ENCODE measurements at places on chromosomes 3 and 15. TPM values are rescaled to one million over a fixed set of nuclear protein-coding genes. Genes with fewer than 3 reads are reported as not detected.
A peak's percentile ranks its signal among the peaks of the same experiment; 100 is the strongest.

GRCh38 chr3:48599509-48600285, 4.6 kb upstream of the COL7A1 start:
- peak overlapping the region; percentile 41 for H3K4me3 ChIP-seq
- peaks cover 15% of the 10 kb centered on the region for H3K4me1 ChIP-seq
- peak overlapping the region; percentile 91 for H3K27ac ChIP-seq
- H3K36me3 ChIP-seq, result peaks cover 24% of the 10 kb centered on the region
- DNase-seq, result no peak
- H3K27me3 ChIP-seq, result no peaks in the 10 kb centered on the region

GRCh38 chr3:79490165-79491028, 277.4 kb downstream of the ROBO1 start:
- H3K27me3 ChIP-seq, result no peaks in the 10 kb centered on the region
- no peak overlapping the region for H3K4me3 ChIP-seq
- peak; percentile 27 for DNase-seq
- no peak overlapping the region for H3K27ac ChIP-seq

DNA sequence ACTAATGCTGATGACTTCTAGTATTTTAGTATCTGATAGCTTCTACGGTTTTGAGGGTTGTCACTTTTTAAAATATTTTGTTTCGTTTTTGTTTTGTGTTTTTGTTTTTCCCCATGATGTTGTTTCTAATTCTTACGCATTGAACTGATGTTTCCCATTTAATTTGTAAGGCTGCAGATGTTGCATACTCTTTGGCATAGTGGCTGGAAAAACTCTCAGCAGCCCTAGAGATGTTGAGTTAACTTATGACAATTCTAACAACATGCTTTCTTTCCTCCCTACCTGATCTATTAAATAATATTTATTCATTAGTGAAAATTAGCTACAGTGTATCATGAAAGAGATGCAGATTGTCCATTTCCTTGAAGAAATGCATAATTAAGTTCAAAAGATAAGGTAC, 559.3 kb upstream of the GRM7 start:
- no peaks in the 10 kb centered on the region for H3K4me1 ChIP-seq
- H3K36me3 ChIP-seq, result no peaks in the 10 kb centered on the region
- no peaks in the 10 kb centered on the region for H3K27me3 ChIP-seq
- no peak overlapping the region for H3K27ac ChIP-seq

- H3K4me1 ChIP-seq, result no peaks in the 10 kb centered on the region
- no peak overlapping the region for H3K27ac ChIP-seq
Observed at GRCh38 chr3:44228900-44229299, 12.8 kb upstream of the TOPAZ1 start.

DNA sequence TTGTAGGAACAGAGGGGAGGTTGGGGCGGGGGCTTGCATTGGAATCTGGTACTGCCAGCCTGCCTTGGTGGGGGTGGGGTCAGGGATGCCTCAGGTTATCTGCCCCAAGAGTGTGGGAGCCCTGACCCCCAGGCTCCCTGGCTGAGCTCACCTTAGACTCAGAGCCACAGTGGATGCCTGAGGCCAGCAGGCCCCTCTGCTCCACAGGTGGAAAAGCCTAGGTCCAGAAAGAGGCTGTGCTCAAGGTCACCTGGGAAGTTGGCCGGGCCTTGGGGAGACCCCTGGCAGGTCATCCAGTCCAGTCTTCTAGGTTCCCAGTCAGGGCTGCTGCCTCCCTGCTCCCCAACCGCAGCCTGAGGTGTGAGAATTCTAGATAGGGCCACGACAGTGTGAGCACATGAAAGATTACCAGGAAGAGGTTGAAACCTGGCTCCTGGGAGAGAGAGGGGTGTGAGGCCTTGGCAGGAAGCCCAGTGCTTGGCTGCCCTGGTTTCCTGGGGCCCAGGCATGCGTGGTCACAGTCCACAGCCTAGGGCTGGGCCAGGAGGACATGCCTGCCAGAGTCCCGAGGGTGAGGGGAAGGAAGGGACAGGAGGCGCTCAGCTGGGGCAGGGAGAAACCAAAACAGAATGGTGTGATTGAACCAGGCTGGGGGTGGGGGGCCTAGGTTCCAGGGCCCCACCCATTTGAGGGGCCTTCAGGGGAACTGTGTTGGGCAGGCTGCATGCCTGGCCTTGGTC, 4.9 kb downstream of the HDAC11 start:
- H3K4me3 ChIP-seq, result no peak overlapping the region
- H3K27me3 ChIP-seq, result no peaks in the 10 kb centered on the region
- H3K4me1 ChIP-seq, result peaks cover 11% of the 10 kb centered on the region

GRCh38 chr3:88040529-88040928, 18.3 kb downstream of the CGGBP1 start:
- H3K4me1 ChIP-seq, result no peaks in the 10 kb centered on the region
- no peaks in the 10 kb centered on the region for H3K27me3 ChIP-seq
- no peaks in the 10 kb centered on the region for H3K36me3 ChIP-seq
- no peak overlapping the region for H3K4me3 ChIP-seq
- no peak for DNase-seq
- H3K27ac ChIP-seq, result no peak overlapping the region

Gene C3orf49
- not detected for total RNA-seq

Gene RPP25
- 7.6 TPM for total RNA-seq

Gene KLHL24
- 108 TPM for total RNA-seq

- no peak for DNase-seq
- H3K27me3 ChIP-seq, result no peaks in the 10 kb centered on the region
- H3K4me3 ChIP-seq, result peak overlapping the region; percentile 29
- peaks cover 22% of the 10 kb centered on the region for H3K4me1 ChIP-seq
- no peaks in the 10 kb centered on the region for H3K36me3 ChIP-seq
Observed at GRCh38 chr15:67080118-67080899, 14.9 kb downstream of the SMAD3 start.
